ENCODE measurements at places on chromosomes 16 and 17.

GRCh38 chr17:19421926-19422325 is 10.9 kb downstream of the RNF112 start:
- no peak for DNase-seq

GRCh38 chr16:561957-562938 is 2.1 kb downstream of the PRR35 start:
- no peak for DNase-seq

- DNase-seq: no peak
These were observed 22.6 kb downstream of the ADCY9 start for GRCh38 chr16:4093495-4094126.

DNA sequence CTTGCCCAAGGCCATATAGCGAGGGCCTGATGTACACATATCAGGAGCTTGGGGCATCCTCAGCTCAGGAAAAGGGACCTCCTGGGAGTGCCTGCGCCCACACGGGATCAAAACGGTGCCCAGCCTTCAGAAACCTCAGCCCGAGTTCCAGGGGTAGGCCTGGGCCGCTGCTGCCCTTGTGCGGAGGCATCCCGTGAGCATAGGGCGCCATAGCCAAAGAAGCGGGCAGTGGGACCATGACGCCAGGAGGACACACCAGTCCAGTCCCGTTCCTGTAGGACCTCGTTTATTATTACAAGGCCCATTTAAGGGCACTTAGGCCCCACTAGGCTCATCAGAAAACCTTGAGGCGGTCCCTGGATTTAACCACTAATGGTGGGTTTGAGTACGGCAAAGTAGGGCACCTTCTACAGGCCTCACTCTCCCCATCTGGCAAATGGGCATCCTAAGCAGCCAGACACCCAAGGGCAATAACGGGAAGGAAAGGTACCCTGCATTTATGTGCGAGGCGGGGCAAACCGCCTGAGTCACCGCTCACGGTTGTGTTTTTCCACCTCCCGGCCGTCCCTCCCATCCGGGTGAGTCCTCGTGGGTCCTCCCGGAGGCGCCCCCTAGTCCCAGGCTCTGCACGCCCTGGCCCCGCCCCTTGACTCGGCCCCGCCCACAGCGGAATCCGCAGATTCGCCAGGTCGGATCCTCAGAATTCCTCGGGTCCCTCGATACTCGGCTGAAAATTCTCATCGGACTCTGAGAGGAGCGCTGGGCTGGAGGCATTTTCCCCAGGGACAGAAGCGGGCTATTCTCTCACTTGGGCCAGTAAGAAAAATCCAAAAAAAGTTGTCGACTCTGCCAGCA is 726 bp upstream of the SETD1A start:
- peak; percentile 55 for DNase-seq

- no peak for DNase-seq
These were observed 1.3 kb upstream of the CES3 start for GRCh38 chr16:66959704-66960161.

DNA sequence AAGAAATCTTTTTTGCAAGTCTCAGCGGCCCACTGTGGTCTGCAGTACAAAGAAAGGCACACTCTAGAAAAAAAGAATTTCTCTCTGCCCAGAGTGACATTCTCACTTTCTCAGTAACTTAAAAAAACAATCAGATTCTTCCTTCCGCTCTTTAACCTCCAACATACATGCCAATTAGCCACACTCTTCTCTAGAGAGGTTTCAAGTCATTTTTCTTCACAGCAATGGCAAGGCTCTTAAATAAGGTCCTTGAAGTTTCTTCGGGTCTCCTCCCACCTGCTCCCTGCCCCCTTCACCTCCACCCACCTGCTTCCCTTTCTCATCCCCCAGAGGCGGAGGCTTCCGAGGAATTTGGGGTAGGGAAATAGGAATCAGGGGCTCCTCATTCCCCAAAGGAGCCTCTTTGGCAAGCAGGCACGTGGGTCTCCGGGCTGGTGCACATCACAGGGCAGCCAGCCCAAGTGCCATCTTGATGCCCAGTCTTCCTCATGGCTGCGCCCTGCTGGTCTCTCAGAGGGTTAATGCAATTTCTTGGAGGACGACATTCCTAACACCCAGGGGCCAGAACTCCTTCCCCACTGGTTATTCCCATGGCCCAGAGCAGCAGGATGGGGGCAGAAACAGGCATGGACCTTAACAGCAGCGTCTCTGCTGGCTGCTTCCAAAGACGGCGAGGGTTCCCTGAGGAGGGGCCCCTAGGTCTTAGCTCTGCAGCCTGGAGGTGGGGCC is 855 bp upstream of the MEOX1 start:
- DNase-seq: no peak

GRCh38 chr16:66274335-66275110 is 92.0 kb upstream of the CDH5 start:
- no peak for DNase-seq

DNA sequence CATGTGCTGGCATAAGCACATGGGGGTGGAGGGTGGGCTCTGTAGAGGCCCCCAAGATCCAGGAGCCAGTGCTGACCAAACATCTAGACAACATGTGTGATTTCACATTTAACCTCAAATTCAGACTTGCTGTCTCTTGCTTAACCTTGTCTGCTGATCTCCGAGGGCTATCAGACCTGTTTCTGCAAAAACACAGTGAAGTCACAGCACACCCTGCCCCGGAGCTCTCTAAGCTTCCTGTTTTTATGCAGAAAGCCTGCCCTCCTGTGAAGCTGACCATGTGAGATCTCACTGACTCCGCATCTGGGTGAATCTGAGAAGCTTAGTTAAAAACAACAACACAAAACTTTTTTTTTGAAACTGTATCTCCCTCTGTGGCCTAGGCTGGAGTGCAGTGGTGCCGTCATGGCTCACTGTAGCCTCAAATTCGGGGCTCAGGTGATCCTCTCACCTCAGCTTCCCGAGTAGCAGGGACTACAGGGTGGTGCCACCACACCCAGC is 6.6 kb upstream of the DPEP2 start:
- no peak for DNase-seq

- no peak for DNase-seq
These were observed 6.6 kb downstream of the DEF8 start for GRCh38 chr16:89955001-89955685.

DNA sequence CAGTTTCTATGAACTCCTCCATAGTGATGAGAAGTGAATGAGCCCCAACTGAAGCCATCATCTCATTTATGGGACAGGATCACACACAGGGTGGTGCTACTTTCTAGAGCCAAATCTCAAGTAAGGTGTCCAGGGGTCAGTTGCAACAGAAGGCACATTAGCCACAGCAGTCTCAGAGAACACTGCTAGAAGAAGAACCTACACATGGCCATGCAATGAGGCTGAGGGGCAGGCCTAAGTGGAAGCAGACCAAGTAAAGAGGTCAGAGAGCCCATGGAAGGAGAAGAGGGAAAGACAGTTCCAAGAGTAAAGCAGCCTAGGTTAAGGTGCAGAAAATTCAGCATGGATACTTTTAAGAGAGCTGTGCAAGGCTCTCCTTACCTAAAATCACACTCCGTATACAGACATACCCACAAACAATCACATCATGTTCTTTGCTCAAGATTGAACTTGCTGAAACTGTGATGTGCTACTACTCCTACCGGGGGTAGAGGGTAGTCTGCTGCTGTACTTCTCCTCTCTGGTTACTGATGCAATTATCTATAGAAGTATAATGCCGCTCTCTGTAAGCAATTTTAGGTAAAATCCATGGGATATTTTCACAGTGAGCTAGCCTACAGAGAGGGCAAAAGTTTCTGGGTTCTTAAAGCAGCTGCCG is 1.7 kb downstream of the ABCA8 start:
- no peak for DNase-seq

DNA sequence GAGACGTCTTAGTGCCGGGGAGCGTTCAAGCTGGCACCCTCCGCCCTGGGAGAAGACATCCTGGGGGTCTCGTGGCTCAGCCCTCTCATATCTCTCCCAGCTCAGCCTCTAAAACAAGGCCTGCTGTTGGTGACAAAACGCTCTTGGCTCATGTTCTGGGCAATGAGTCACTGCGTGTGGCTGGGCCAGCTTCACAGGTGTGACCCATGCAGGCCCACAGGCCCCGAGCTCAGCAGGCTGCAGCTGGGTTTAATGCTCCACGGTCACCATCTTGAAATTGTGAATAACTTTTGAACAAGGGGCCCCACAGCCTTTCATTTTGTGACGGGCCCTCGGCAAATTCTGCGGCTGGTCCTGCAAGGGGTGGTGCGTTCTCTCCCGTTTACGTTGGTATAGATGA is 22.4 kb downstream of the GAA start:
- DNase-seq: no peak

DNA sequence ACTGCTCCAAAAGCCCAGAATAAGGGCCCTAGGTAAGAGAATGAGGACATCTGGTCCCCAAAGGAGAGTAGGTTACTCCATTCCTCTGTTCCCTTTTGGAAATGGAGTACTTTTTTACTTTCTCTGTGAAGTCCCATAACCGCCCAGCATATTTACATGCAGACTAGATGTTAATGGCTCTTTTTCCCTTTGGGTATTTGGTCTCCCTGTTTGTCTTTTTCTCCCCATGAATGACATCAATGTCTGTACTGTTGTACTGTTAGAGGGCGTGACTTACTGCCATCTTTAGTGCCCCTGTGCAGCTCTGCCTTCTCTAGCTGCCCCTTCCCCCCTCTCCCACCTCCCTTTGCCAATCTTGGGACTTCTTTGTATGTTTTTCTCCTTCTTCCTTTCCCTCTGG is 19.0 kb downstream of the GPR179 start:
- DNase-seq: no peak

DNA sequence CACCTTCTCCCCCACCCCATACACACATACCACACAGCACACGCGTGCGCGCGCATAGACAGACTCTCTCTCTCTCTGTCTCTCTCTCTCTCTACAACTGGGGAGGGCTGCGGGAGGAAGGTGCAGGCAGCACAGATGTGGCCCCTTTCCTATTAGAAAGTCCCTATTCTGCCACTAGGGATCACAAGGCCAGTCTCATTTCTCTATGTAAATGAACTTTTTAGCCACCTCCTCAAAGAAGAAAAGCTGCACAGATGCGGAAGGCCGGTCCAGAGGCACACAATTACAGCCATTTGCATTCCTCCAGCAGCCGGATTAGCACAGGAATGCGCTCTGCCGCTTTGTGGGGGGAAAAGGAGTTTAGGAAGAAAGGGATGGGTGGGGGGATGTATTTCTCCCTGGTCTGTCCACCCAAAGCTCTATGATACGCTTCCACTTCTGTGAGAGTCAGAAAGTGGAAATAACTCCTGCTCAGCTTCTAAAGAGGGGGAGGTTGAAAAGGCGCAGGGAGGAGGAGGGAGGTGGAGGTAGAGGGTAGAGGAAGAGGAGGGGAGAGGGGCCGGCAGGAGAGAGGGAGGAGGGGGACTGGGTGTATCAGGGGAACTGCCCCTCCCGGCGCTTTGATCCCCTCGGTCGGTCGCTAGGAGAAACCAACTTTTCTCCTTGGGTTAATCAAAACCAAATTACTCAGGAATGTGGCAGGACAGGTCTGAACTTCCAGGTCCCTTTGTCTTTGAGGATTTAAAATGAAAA is 11.7 kb downstream of the ZFHX3 start:
- DNase-seq: no peak

- DNase-seq: no peak
These were observed 67.3 kb downstream of the ANKRD11 start for GRCh38 chr16:89422905-89423630.

GRCh38 chr17:74951680-74952421 is 16.2 kb downstream of the OTOP3 start:
- DNase-seq: no peak

GRCh38 chr16:55039931-55040330 is 109.3 kb downstream of the IRX5 start:
- DNase-seq: no peak

DNA sequence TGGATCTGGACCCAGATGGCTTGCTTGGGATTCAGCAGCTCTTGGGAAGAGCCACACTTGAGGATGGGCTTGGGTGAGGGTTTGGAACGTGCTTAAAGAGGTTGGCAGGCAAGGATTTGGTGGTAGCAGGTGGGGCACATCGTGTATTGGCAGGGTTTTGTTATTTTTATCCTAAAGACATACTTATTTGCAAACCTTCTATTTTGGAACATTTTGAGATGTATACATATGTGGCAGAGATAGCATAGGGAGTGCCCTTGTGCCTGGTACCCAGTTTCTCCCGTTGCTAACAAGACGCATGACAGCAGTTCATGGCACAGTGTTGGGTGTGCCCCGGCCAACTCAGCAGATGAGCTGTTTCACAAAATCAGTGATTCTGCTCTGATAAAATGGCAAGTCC is 9.1 kb downstream of the BANP start:
- DNase-seq: no peak

DNA sequence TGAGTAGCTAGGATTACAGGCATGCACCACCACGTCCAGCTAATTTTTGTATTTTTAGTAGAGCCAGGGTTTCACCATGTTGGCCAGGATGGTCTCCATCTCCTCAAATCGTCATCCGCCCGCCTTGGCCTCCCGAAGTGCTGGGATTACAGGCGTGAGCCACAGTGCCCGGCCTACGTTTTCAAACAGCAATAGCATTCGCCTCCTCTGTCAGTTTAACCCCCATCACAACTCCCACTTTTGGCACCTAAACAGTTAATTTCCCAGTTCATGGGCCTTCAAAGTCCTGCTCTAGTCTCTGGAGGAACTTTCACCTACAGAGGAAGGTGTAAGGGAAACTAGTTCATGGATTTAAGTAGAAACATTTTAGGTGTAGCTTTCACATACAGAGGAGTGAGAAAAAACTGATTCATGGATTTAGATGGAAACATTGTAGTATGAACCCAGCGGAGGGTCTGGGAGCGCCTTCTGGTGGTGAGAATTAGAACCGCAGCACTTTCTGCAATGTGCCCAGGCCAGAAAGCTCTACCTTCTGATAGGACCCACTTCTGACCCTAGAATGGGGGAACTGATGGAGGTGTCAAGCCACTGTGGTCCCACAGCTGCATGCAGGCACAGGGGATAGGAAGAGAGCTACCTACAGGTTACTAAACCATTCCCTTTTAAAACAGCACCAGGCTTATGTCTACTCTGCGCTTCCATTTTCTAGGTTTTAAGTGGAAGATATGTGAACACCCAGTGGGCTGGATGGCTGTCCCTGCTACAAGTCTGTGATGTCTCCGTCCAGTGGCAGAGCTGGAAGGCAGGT is 12.0 kb upstream of the MEOX1 start:
- DNase-seq: peak; percentile 7

- DNase-seq: no peak
These were observed 2.2 kb downstream of the SNN start for GRCh38 chr16:11670171-11671131.

- no peak for DNase-seq
These were observed 81.1 kb downstream of the EFCAB13 start for GRCh38 chr17:47404875-47405274.

GRCh38 chr16:51147776-51148677 is 3.0 kb downstream of the SALL1 start:
- no peak for DNase-seq

- DNase-seq: no peak
These were observed 14.1 kb downstream of the TUBD1 start for GRCh38 chr17:59878624-59879023.

DNA sequence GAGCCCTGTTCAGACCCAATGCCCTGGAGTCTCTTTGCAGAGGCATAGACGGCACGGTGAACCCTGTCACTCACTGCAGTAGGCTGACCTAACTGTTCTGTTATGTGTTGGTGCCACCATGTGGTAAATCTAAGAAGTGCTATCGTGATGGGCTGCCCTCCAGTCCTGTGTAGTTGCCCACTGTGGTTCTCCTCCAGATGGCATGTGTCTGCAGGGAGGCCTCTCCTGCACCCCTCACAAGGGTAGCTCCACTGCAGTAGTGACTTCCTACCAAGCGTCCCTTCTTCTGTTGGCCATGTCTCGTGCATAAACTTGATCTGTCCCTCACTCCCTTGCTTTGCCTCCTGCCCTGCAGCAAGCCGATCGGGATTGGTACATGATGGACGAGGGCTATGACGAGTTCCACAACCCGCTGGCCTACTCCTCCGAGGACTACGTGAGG is 5.8 kb downstream of the DHX38 start:
- DNase-seq: peak; percentile 60

- peak; percentile 37 for DNase-seq
These were observed 20.9 kb downstream of the COIL start for GRCh38 chr17:56939869-56940484.

All from NCI-H526 (cell line).